Colonic mucosa (tissue), 4 donors: ENCODE measurements at places on chromosomes 16 and 17. TPM values are rescaled to one million over a fixed set of nuclear protein-coding genes. Genes with fewer than 3 reads are reported as not detected.

DNA sequence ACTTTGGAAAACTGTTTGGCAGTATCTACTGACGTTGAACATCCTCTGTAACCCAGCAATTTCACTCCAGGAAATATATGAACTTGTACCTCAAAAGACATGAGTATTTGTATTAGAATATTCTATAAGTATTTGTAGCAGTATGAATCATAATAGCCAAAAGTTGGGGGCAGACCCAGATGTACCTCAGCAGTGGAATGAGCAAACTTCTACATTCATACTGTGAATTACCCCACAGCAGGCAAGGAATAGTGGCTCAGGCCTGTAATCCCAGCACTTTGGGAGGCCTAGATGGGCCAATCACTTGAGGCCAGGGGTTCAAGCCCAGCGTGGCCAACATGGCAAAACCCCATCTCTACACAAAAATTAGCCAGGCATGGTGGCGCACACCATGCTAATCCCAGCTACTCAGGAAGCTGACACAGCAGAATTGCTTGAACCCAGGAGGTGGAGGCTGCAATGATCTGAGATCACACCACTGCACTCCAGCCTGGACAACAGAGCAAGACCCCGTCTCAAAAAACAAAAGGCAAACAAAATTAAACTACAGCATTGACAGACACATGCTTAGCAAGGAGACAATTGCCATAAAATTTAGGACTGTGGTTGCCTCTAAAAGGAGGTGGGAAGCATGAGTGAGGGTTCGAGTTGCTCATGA, 11.2 kb upstream of the HELZ start:
- H3K27ac ChIP-seq = no peak overlapping the region
- H3K4me3 ChIP-seq = no peak overlapping the region

- no peaks in the 10 kb centered on the region for H3K36me3 ChIP-seq
- DNase-seq = no peak
- H3K27me3 ChIP-seq = no peaks in the 10 kb centered on the region
- H3K4me1 ChIP-seq = no peaks in the 10 kb centered on the region
- H3K27ac ChIP-seq = no peak overlapping the region
These were observed 11.3 kb upstream of the RNPS1 start for GRCh38 chr16:2278956-2279800.

GRCh38 chr16:71648921-71649320, 22.9 kb downstream of the MARVELD3 start:
- no peak for DNase-seq
- peaks cover 9% of the 10 kb centered on the region for H3K36me3 ChIP-seq
- H3K4me3 ChIP-seq = no peak overlapping the region
- no peaks in the 10 kb centered on the region for H3K4me1 ChIP-seq
- no peak overlapping the region for H3K27ac ChIP-seq

The PABPN1L gene
- total RNA-seq = not detected

- no peaks in the 10 kb centered on the region for H3K36me3 ChIP-seq
- DNase-seq = no peak
- H3K4me3 ChIP-seq = no peak overlapping the region
- H3K27ac ChIP-seq = no peak overlapping the region
- peaks cover 15% of the 10 kb centered on the region for H3K4me1 ChIP-seq
These were observed 2.0 kb upstream of the TMEM11 start for GRCh38 chr17:21215935-21216334.

DNA sequence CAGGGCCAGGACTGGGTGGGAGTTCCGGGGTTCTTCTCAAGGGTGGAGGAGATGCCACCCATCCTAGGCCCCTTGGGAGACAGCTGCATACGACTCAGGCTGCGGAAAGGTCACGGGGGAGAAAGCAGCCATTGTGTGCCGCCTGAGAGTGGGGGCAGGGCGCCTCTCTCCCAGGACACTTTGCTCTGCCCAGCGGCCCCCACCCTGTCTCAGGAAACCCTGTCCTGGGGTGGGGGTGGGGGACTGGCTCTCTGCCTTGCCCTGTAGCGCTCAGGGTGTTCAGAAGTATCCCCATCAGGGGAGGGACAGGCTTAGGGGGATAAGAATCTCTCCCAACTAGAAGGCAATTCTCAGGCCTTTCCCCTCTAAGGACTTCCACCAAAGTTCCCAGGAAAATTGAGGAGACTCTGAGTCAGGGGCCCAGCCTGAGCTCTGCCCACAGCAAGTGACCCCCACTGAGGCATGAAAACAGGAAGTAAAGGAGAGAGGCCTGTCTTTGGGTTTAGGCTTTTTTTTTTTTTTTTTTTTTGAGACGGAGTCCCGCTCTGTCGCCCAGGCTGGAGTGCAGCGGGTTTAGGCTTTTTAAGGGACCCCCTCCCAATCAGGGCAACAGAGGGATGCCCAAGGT, 4.9 kb downstream of the GIT1 start:
- H3K36me3 ChIP-seq = no peaks in the 10 kb centered on the region
- no peak overlapping the region for H3K4me3 ChIP-seq
- peaks cover 21% of the 10 kb centered on the region for H3K4me1 ChIP-seq
- no peak overlapping the region for H3K27ac ChIP-seq

DNA sequence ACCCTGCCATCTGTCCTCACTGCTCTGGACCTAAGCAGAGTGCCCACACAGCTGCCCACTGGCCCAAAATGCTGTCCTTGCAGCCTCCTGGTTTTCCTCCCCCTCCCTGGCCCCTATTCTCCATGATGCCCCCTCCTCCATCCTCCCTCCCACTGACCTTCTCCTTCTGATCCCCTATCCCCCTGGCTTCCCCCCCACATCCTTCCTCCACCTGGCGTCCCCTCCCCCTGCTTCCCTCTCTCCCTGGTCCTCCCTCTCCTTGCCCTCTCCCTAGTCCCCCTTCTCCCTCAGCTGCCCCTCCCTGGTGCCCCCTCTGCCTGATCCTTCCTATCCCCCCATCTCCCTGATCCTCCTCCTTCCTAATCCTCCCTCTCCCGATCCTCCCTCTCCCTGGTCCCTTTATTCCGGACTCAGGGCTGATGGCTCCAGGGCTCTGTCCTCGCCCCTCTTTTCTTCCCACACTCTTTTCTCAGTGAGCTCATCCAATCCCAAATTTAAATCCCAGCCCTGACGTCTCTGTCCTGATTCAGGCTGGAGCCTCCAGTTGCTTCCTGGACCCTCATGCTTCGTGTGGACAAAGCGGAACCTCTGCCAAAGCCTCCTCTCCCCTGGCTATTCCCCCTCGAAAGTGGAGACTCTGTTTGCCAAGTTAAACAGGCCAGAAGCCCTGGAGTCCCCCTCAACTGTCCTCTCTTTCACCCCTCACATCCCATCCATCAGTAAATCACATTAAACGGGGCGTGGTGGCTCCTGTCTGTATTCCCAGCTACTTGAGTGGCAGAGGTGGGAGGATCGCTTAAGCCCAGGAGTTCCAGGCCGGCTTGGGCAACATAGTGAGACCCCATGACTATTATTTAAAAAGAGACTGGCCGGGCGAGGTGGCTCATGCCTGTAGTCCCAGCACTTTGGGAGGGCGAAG, 18.1 kb upstream of the RHBDF2 start:
- H3K36me3 ChIP-seq = no peaks in the 10 kb centered on the region
- DNase-seq = no peak
- H3K4me1 ChIP-seq = peaks cover 6% of the 10 kb centered on the region
- H3K27me3 ChIP-seq = no peaks in the 10 kb centered on the region
- H3K4me3 ChIP-seq = no peak overlapping the region
- H3K27ac ChIP-seq = no peak overlapping the region

DNA sequence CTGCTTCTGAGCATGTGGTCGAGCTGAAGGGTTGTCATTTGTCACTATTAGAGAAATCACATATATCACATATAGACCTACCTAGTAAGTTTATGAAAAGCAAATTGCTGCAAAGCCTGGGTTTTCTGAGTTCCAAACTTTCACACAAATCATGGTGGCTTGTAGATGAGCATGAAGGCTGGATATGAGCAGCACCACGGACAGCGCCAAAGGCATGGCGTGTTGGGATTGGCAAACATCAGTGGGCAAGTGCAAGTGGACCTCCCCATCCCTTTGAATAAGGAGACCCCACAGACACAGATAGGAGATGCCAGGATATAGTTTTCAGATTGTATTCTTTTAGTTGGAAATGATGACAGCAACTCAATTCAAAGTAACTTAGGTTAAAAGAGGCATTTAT, 77.6 kb upstream of the CACNG3 start:
- DNase-seq = no peak
- no peaks in the 10 kb centered on the region for H3K36me3 ChIP-seq
- no peak overlapping the region for H3K27ac ChIP-seq
- H3K27me3 ChIP-seq = no peaks in the 10 kb centered on the region
- H3K4me3 ChIP-seq = no peak overlapping the region

GRCh38 chr17:77375108-77375916, 234.5 kb downstream of the SEC14L1 start:
- no peaks in the 10 kb centered on the region for H3K36me3 ChIP-seq
- no peaks in the 10 kb centered on the region for H3K27me3 ChIP-seq
- peak overlapping the region; percentile 57 for H3K4me3 ChIP-seq
- H3K27ac ChIP-seq = peak overlapping the region; percentile 87

- peak overlapping the region; percentile 67 for H3K4me3 ChIP-seq
- H3K27ac ChIP-seq = peak overlapping the region; percentile 11
- no peaks in the 10 kb centered on the region for H3K36me3 ChIP-seq
- no peaks in the 10 kb centered on the region for H3K27me3 ChIP-seq
- no peak for DNase-seq
- no peaks in the 10 kb centered on the region for H3K4me1 ChIP-seq
These were observed 642 bp downstream of the ZNF205 start for GRCh38 chr16:3112881-3113574.

- DNase-seq = no peak
- no peaks in the 10 kb centered on the region for H3K27me3 ChIP-seq
- no peak overlapping the region for H3K4me3 ChIP-seq
- H3K27ac ChIP-seq = no peak overlapping the region
- H3K4me1 ChIP-seq = no peaks in the 10 kb centered on the region
- H3K36me3 ChIP-seq = no peaks in the 10 kb centered on the region
These were observed 60.8 kb upstream of the FOXF1 start for GRCh38 chr16:86449446-86450095.

- no peak overlapping the region for H3K27ac ChIP-seq
- no peak for DNase-seq
- H3K27me3 ChIP-seq = no peaks in the 10 kb centered on the region
- H3K4me3 ChIP-seq = no peak overlapping the region
These were observed 27.2 kb downstream of the GJD3 start for GRCh38 chr17:40337351-40337750.
